NCI-H510A treated with DMSO at 0.1 percent for 48 hours (cell line): ENCODE measurements at places on chromosomes 12 and 14.

- DNase-seq, result no peak
Observed at GRCh38 chr12:123096182-123096581, 54.7 kb downstream of the PITPNM2 start.

DNA sequence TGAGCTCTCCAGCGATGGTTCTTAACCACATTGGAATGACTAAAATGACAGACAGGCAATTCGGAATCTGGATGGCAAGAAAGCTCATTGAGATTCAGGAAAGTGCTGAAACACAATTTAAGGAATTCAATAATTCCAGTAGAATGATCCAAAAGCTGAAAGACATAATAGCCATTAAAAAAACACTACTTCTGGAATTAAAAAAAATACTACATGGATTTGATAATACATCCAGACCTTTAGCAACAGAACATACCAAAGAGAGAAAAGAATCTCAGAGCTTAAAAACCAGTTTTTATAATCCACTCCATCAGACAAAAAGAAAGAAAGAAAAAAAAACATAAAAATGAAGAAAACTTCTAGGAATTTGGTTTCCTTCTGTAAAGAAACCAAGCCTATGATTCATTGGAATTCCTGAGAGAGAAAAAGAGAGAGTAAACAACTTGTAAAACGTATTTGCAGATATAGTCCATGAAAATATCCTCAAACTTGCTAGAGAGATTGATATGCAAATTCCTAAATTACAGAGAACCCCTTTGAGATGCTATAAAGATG is 52.8 kb downstream of the SLCO1B1 start:
- DNase-seq, result no peak

DNA sequence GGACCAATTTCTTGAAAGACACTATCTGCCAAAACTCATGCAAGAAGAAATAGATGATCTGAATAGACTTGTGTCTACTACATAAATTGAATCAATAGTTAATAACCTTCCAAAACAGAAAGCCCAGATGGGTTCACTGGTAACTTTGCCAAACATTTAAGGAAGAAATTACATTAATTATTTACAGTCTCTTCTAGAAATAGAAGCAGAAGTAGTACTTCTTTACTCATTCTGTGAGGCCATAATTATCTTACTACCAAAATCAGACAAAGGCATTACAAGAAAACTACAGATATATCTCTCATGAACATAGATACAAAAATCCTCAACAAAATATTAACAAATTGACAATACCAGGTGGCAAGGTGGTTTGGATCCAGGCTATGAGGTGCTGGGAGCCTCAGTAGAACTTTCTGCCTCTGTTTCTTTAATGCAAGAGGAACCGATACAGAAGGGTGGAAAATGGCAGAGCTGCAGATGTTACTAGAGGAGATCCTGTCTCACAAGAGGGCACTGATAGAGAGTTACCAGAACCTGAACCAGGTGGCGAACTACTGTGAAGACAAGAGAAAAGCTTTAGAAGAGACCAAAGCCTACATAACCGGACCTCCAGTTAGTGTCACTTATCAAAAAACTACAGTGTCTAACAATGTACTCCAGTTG is 33.7 kb upstream of the KTN1 start:
- no peak for DNase-seq

- no peak for DNase-seq
Observed at GRCh38 chr14:103880348-103881267, 33.2 kb upstream of the PPP1R13B start.

- DNase-seq, result no peak
Observed at GRCh38 chr12:69099201-69099837, 140.1 kb upstream of the CPSF6 start.

DNA sequence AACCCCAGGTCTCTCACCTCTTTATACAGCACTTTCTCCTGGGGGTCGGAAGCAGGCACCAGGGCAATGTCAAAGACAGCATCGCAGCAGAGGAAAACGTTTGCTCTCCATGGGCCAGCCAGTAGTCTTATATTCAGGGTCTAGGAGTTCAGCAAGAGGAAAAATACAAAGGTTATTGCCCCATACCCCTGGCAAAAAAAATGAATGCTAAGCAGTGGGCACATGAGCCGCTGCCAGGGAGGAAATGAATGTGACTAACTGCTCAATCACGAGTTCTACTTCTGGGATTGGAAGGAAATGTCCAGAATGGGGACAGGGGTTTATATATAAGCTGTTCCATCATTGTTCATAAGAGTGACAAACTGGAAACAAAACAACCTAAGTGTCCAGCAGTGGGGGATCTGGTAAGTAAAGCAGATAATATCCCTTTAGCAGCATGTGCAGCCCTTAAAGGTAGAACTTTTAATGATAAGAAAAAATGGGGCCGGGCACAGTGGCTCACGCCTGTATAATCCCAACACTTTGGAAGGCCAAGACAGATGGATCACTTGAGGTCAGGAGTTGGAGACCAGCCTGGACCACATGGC is 53.8 kb downstream of the PHETA1 start:
- DNase-seq, result no peak

DNA sequence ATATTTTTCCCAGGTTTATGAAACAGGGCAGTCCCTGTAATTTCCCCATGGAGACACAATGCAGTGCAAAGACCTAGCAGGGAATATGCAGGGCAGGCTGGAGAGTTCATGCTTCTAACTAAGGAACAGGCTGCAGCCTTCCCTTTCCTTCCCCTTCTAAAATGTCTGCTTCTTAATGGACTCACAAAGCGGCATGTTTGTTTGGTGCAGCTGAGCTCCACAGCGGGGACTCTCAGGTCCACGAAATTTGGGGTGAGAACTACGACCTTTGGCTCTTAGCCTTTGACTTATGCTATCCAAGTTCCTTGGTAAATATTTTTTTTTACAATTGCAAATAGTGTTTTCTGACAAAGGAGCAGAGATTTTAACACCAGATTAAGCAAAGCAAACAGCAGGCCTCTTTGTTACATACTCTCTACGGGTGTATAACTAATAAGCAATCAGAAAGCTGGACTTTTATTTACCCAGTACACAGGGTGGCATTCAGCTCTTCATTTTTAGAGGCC is 323.6 kb downstream of the ZFP36L1 start:
- DNase-seq, result no peak

DNA sequence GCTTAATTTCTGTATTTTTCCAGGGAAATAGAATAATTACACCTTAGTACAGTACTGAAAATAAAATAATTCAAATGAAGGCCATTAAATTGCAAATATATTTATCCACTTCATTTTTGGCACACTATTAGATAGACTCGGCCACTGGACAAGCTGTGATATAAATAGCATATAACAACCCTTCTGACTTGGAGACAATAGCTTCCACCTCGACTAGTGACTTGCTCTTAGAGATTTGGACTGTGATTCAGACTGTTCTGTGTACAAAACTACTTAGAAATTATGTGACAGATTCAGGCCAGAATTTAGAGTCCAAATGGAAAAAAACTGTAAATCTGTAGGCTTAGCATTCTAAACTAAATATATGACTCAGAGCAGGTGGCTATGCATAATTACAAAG is 949.9 kb downstream of the LRFN5 start:
- no peak for DNase-seq

- DNase-seq, result no peak
Observed at GRCh38 chr14:58146399-58146798, 5.6 kb downstream of the ARMH4 start.

DNA sequence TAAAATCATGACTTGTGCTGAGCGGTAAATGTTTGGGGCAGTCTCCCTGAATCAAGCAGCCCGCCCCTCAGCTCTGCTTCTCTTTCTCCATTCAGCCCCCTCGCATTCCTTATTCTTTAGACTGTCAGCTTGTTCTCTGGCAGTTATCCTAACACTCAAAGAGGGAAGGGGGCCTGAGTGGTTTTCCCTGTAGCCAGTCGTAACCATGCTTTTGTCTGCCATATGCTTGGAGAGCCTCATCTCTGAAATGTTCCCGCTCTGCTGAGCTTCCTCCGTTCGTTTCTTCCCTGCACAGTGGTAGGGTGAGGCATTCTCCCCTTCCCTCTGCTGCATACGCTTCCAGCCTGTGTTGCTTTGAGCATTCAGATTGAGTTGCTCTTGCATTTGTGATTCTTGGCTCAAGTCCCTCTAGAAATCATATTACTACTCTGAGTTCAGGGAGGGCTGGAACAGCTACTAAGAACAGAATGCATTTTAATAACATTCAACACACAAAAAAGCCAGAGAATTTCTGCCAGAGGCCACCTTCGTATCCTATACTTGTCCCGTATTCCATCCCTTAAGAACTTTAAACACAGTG is 119.7 kb downstream of the FBXL14 start:
- no peak for DNase-seq

- DNase-seq, result no peak
Observed at GRCh38 chr14:55285048-55285652, 13.9 kb downstream of the FBXO34 start.

GRCh38 chr12:16349131-16349460 is 1.7 kb downstream of the MGST1 start:
- DNase-seq, result no peak

GRCh38 chr14:54805445-54806322 is 96.9 kb downstream of the GCH1 start:
- DNase-seq, result peak; percentile 69
